T-helper 17 cell (primary cell): ENCODE measurements at places on chromosomes 11 and 22. TPM values are rescaled to one million over a fixed set of nuclear protein-coding genes. Genes with fewer than 3 reads are reported as not detected.

FBLN1 gene
- 0.90 TPM for total RNA-seq

SC5D gene
- total RNA-seq = 24.7 TPM

THY1 gene
- not detected for total RNA-seq

NNMT gene
- not detected for total RNA-seq

MUC6 gene
- total RNA-seq = not detected

SAA2 gene
- total RNA-seq = not detected

SLC35F2 gene
- 7.3 TPM for total RNA-seq

DCHS1 gene
- 8.0 TPM for total RNA-seq

SLC22A12 gene
- not detected for total RNA-seq

CNGA4 gene
- 0.23 TPM for total RNA-seq

CELSR1 gene
- total RNA-seq = 6.0 TPM

TEAD1 gene
- total RNA-seq = 0.05 TPM

ANO1 gene
- not detected for total RNA-seq

HORMAD2 gene
- not detected for total RNA-seq

HDHD5 gene
- total RNA-seq = 17.4 TPM

CST6 gene
- total RNA-seq = not detected

TTC28 gene
- 0.40 TPM for total RNA-seq

PTPN5 gene
- total RNA-seq = not detected

IRAG1 gene
- total RNA-seq = 0.99 TPM

MCHR1 gene
- total RNA-seq = not detected

SMTNL1 gene
- not detected for total RNA-seq

FBXO3 gene
- 57.3 TPM for total RNA-seq

OR8A1 gene
- total RNA-seq = not detected

TEX12 gene
- 0.52 TPM for total RNA-seq

MYRF gene
- total RNA-seq = 1.5 TPM

JAML gene
- 84.0 TPM for total RNA-seq

SPON1 gene
- total RNA-seq = 4.8 TPM

CDKN1C gene
- total RNA-seq = 2.6 TPM

OR52N4 gene
- 1.3 TPM for total RNA-seq

OR52H1 gene
- not detected for total RNA-seq

C22orf15 gene
- 0.81 TPM for total RNA-seq

SCUBE2 gene
- total RNA-seq = 0.10 TPM

CCDC73 gene
- total RNA-seq = not detected

AP5B1 gene
- 12.5 TPM for total RNA-seq

OR10S1 gene
- total RNA-seq = not detected

PRRG4 gene
- total RNA-seq = 0.07 TPM

FOLR3 gene
- 0.44 TPM for total RNA-seq

EXT2 gene
- 23.6 TPM for total RNA-seq

CCDC116 gene
- total RNA-seq = not detected

OR52E4 gene
- not detected for total RNA-seq
